ENCODE measurements at places on chromosomes 1 and 21. TPM values are rescaled to one million over a fixed set of nuclear protein-coding genes. Genes with fewer than 3 reads are reported as not detected.

DNA sequence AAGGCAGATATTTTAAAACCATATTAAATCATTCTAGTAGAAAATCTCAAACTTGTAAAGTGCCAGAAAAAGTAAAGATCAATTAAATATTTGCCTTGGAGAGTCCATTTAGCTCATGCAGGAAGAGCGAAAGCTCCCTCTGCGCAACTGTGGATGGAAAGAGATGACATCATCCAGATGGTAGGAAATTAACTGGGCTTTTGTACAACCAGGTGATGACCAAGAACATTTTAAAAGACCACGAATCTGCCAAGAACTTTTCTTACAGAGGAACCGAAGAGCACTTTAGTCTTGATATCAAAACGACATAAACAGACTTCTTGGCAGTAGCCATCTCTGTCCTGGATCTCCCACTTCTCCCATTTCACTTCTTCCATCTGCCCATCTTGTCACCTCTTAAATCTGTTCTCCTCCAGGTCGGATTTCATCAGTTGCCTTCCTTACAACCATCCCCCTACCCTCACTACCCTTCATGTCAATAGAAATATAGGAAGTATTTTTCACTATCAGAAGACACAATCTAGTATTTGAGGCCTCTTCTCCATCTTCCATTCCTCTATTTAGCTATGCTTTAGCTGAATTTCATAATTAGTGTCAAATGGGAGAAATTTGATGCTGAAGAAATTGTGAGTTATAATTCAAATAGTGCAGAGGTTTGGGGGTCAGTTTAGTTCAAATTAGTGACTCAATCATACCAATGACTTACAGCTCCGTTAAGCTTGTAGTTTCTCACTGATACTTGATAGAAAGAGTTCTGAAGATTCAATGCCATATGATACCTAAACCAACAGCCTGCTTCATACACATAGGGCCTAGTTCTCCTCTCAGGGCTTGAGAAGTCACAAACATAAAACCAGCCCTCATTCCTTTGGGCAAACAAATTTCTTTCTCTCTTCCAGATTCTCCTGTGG is 22.0 kb upstream of the DNASE2B start:
- no peak for DNase-seq
- no peak overlapping the region for H3K4me3 ChIP-seq
- H3K4me1 ChIP-seq: no peaks in the 10 kb centered on the region
- no peak overlapping the region for H3K27ac ChIP-seq
- H3K27me3 ChIP-seq: no peaks in the 10 kb centered on the region

- no peaks in the 10 kb centered on the region for H3K27me3 ChIP-seq
- H3K4me3 ChIP-seq: no peak overlapping the region
- H3K27ac ChIP-seq: no peak overlapping the region
- no peak for DNase-seq
- no peaks in the 10 kb centered on the region for H3K36me3 ChIP-seq
Measured at GRCh38 chr21:16078382-16078781, 348.6 kb downstream of the USP25 start.

GRCh38 chr1:113793878-113794834 is 18.1 kb downstream of the RSBN1 start:
- H3K4me1 ChIP-seq: peaks cover 25% of the 10 kb centered on the region
- no peaks in the 10 kb centered on the region for H3K27me3 ChIP-seq
- DNase-seq: no peak
- no peak overlapping the region for H3K4me3 ChIP-seq
- no peak overlapping the region for H3K27ac ChIP-seq
- H3K36me3 ChIP-seq: peaks cover 63% of the 10 kb centered on the region

Gene FCGR1A
- total RNA-seq: 1.1 TPM

Gene RGS7
- total RNA-seq: not detected

Gene CA14
- total RNA-seq: not detected

Data from activated CD4-positive, alpha-beta memory T cell treated with anti-CD3 and anti-CD28 coated beads, Interleukin-2, amount 10 ng/mL, durations not matched to agents 7 days and 5 days (primary cell).